ENCODE measurements at places on chromosomes 16 and 17.

- DNase-seq, result no peak
Observed at GRCh38 chr16:1776672-1776955, 3.7 kb upstream of the MRPS34 start.

DNA sequence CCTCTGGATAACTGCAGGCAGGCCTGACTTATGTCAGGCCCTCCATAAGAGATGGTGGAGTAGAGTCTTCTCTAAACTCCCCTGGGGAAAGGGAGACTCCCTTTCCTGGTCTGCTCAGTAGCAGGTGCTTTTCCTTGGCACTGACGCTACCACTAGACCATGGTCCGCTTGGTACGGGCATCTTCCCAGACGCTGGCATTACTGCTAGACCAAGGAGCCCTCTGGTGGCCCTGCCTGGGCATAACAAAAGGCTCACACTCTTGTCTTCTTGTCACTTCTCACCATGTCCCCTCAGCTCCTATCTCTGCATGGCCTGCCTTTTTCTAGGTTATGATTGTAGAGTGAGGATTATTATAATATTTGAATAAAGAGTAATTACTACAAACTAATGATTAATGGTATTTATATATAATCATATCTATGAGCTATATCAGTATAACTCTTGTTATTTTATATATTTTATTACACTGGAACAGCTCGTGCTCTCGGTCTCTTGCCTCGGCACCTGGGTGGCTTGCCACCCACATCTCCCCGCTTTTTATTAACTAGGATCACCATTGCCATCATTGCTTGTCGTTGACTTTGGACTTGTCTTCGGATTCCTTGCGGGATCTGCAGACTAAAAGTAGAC, 59.8 kb upstream of the ARL4D start:
- peak; percentile 62 for DNase-seq

DNA sequence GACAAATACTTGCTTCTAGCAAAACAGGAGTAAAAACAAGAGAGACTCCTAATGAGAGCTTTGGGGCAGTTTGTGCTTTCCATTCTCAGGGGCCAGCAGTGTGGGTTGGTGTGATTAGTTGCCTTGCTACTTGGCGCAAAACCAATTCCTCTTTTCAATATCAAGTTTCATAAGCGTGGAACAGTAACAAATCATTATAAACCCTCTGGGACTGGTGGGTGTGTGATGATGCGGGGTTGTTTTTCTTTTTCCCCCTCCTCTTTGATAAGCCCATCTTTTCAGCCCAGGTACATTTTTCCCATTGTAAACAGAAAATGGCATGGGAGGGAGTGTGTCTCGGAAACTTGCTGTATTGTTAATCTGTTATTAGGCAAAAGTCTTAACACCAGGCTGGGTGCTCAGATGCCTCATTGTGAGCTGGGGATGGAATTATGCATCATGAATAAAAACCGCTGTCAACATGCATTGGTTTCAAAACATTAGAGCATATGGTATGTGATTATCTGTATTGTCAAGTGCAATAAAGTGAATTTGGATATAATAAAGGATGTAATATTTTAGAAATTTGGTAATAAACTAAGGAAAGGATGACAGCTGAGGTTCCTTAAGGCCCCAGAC, 166.4 kb downstream of the CCDC182 start:
- DNase-seq, result no peak

- DNase-seq, result peak; percentile 66
Observed at GRCh38 chr17:61411261-61412142, 11.9 kb downstream of the TBX2 start.

- DNase-seq, result no peak
Observed at GRCh38 chr17:61265397-61265796, 134.2 kb upstream of the TBX2 start.

DNA sequence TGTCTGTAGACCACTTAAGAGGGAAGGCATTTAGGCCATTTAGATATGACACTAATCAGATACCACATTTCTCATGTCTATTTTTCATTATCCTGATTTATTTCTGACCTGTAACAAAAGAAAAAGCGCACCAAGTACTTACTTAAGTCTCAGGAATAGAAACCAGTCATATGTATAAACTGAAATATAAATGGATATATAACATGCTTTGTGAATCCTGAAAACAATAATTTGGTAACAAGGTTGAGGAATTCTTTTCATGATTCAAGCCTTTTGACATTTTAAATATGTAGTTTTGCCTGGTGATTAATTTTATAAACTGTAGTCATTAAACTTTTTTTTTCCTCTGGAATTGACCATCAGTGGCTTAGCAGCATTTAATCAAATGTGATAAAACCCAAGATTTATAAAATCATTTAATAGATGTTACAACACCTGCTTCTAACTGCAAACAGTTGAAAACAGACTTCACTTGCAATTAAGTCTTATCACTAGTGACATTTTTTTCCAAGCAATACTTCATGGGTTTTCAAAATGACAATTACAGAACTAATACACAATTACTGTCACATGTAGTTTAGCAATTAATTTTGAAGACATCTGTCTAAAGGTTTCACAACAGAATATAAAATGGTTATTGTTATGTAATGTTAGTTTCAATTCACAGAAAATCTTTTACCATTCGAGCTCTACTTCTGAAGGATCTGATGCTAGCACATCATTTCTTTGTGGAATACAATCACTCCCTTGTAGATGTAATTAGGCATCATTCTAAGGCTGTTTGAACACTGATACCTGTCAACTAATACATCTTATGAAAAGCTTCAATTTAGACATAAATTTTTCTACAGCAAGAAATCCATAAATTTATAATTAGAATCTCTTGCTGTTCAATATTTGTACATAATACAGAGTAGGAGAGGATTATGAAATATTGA, 110.3 kb downstream of the TOX3 start:
- DNase-seq, result no peak

GRCh38 chr17:37720989-37721388, 23.9 kb downstream of the HNF1B start:
- no peak for DNase-seq

- no peak for DNase-seq
Observed at GRCh38 chr16:88672776-88673175, 9.9 kb upstream of the MVD start.

DNA sequence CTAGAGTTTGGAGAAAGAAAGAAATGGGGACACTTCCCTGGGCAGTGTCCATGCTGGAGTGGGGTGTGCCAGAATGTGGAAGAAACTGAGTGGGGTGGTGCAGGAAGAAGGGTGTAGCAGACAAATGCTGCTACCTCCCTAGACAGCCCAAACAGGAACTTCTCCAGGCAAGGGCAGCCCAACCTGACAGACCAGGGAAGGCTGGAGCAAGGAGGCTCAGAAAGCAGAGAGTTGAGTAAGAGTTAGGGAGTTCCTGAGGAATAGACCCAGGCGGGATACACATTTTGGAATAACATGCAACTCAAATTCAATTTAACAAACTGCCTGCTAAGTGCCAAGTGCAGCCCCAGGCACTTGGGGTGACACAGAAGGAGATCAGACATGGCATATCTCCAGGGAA, 1.0 kb upstream of the MYO18A start:
- no peak for DNase-seq

Measured in activated naive CD4-positive, alpha-beta T cell treated with anti-CD3 and anti-CD28 coated beads, Interleukin-2, amount 50 U/mL, for 72 hours (primary cell).